ENCODE measurements at places on chromosomes 1 and 21.

- DNase-seq: no peak
Measured at GRCh38 chr1:206816390-206817287, 44.3 kb upstream of the IL10 start.

DNA sequence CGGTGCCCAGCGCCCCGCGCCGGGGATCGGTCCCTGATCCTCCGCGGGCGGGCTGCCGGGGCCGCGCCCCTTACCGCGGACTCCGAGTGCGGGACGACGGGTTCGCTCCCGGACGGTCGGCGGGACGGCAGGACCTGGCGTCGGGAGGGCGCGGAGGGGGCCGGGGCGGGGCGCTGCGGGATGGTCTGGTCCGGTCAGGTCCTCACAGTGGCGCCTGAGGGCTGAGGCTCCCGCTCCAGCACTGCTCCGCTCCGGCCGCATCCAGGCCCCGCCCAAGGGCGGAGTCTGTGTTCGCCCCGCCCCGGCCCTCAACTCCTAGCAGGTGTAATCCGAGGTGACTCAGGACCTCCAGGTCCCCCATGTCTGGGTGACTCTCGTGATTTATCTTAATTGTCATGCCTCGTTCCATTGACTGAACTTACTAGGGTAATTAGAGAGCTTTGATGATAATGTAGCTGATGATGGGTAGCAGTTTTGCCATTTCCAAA, at the start of gene RAB3B:
Gene RAB3B (minus strand): TSS at position 223 of the 488 bp plus-strand sequence. CDS start 13,583 bp downstream, outside the sequence.
- peak; percentile 40 for DNase-seq

DNA sequence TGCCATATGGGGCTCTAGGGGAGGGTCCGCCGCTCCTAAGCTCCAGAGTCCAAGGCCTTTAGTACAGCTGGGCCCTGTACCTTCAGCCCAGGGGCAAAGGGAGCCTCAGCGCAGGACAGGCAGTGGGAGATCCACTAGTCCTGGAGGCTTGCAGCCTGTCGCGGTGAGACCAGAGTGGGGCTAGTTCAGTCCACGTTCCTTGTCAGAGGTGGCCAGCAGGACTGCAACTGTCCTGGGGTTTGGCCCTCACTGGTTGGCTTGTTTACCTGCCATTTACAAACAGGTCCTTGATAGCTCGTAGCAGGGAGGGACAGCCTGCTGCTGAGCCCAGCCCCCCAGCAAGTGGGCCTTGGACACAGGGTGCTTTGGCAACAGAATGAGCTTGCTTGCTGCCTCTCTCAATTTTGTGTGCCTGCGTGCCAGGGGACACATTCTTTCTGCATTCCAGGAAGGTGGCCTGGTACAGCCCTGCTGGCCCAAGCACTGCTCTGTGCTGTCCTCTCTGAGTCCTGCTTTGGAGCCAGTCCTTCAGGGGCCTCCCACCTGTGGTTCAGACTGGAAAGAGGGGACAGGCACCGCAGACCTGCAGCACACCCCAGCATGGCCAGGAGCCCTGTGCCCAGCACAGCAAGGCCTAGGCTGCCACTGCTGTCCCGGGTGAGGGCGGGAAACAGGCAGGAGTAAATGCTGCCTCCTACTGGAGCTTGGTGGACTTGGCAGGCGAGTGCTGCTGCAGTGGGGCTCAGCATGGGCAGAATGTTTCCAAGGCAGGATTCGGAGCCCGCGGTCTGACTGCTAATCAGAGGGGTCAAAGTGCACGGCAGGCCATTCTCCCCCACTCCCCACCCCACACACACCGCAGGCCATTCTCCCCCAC, 15.2 kb downstream of the H6PD start:
- no peak for DNase-seq

DNA sequence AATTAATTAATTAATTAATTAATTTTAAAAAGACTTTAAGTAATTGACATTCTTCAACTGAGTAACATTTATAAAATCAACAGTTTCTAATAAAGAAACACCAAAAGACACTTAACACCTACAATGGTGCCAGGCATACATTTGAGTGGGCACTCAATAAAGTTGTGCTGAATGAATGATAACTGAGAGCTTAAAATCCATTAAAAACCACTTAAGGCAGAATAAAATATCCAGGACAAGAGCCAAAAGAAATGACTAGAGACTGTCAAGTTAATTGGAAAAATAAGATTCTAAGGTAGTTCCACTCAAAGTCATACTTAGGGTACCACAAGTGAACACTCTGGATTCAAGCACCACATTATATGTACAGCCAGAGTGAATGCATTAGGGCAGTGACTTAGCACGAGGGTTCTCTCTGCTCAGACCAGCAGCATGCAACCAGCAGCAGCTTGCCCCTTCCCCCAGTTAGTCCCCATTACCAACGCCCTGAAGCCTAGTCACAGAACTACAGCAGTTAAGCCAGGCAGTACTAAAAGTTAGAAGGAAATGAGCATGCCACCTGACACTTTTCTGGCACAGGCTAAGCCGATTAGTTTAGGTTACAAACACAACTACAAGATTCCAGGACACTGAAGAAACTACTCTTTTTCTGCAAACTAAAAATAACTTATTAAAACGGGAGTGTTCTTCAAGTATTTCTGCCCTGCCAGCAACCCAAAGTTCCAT, 46.5 kb downstream of the LUZP1 start:
- no peak for DNase-seq

DNA sequence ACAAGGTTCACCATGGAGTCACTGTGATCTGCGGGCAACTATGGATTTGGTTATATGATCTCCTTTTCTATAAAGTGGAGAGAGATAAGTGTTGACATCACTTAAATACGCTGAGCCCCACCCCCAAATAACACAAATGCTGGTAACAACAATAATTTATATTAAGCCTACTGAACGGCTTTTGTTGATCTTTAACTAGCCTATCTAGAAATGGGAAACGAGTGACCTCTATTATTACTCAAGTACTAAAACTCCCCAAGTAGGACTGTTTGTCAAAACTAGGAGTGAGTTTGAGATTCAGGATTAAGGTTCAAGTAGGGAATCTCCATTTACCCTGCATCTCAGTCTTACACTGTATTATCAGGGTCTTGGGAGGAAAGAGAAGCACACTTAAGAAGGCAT, 52.2 kb downstream of the MAP3K7CL start:
- no peak for DNase-seq

GRCh38 chr1:113875714-113876113, 4.2 kb upstream of the PTPN22 start:
- no peak for DNase-seq

DNA sequence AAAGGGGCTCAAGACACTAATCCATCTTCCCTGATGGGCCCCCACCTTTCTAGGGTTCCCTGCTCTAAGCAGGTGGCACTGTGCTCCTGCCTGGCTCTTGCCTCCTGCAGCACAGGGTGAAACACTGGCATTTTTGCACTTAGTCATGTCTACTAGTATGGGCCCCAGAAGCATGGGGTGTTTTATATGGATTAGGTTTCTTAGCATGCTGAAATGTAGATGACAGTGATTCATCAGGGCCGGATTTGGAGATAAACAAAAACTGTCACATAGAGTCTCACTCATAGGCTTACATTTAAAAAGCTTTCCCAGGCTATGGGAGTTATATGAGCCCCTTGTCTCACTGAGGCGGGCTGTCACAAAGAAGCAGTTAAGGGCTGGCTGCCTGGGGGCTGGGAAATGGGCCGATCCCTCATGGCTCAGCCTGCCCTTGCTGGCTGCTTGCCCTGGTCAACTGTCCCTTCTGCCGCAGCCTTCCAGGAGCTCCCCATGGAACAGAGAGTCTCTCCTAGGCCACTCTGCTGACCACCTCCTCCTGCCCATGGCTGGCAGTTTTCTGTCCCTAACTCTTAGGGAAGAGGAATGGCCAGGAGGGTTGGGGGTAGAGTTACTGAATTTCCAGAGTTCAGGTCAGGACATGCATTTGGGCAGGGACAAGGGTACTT, 6.5 kb downstream of the GALNT2 start:
- DNase-seq: no peak

GRCh38 chr1:183000167-183000962, 22.9 kb upstream of the LAMC1 start:
- no peak for DNase-seq

DNA sequence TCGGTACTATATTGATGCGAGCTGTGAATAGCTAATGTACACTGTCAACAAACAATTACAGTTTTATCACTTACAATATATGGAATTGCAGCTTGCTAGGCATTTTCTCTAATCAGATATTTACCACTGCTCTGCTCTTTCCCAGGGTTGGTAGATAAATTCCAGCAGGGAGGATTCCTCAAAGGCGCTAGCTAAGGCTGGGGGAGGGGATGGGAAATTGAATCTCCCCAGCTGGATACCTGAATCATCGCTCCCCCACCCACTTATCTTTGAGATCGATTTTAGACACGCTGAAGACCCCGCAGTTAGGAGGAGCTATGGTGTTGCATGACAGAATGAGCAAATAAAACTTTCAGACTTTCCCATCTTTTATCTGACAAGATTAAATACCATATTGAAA, 127.2 kb downstream of the CSMD2 start:
- no peak for DNase-seq

GRCh38 chr21:46040707-46041106, 57.2 kb upstream of the COL6A2 start:
- no peak for DNase-seq

- no peak for DNase-seq
Measured at GRCh38 chr1:230849451-230850224, 18.7 kb downstream of the C1orf198 start.

DNA sequence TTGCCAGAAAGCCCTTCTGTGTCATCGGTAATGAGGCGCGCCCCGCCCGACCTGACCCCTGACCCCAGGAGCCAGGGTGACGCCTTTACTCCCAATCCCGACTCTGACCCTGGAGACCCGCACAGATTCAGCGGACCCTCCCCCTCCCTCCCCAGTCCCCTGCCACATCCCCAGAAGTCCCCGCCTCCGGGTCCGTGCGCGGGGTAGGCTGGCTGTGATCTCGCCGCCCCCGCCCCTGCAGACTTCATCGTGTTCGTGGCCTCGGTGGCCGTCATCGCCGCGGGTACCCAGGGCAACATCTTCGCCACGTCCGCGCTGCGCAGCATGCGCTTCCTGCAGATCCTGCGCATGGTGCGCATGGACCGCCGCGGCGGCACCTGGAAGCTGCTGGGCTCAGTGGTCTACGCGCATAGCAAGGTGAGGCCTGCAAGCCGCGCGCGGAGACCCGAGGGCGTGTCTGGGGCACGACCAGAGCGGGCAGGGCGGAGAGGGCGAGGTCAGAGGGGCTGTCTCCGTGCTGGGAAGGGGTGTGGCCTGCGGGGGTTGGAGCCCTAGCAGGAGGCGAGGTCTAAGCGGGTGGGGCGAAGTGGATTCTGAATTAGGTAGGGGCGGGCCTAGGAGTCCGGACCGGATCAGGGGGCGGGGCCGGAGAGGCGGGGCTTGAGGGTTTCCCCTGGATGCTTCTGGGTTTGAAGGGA, 34.8 kb downstream of the KCNQ4 start:
- DNase-seq: peak; percentile 84

GRCh38 chr1:167669209-167670124, 39.4 kb downstream of the RCSD1 start:
- no peak for DNase-seq

DNA sequence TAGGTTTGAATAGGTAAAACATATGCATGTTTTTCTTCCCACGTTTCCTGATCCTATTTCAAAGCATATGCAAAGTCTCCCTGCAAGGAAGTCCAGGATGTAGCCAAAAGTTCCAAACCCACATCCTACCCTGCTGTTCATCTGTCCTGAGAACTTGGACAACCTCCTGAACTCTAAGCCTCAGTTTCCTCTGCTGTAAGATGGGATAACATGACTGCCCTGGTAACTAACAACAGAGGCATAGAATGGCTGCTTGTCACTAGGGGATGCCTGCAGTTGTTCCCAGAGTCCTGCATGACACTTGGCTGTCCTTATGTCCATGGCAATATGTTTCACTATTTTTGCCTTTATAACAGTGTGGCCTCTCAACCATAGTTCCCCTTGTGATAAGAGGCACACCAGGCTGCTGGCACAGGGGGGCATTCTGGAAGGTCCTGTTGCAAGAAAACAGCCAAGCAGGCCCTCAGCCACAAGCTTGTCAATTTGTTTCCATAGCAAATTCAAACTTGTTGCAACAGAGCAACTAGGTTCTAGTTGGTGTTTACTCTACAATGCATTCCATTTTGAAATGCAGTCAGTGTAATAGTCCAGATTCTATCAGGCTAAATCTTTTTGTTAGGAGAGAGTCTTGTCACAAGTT, 1.5 kb upstream of the HDGF start:
- DNase-seq: no peak

- DNase-seq: no peak
Measured at GRCh38 chr1:230592848-230593414, 49.4 kb upstream of the COG2 start.

DNA sequence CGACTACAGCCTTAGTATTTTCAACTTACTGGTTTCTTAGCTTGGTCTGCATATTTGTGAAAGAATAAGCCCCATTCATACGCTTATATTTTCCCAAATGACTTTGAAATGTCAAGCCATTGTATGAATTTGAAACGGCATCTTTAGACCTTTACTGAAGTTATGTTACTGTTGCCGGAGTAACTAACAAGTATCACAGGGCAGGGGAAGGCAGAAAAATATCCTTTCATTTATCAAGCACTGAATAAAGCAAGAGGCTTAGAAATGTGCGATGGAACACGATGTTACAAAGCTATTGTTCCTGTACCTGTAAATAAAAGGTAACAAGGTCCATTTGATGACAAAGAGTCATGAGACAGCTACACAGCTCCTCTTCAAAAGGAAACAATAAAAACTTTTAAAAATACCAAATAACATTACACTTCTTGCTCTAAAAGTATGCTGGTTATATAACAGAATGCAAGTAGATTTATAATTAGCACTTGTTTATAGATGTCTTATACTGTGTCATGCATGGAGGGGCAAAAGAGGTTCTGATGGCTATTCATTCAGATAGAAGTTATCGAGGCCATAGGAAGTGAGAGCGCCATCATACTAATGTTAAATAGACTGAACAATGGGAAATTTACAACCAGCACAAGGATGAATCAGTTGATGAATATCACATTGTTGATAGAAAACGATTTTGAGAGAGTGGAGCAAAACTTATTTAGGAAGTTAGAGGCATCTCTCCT, 322.6 kb downstream of the RGS7 start:
- DNase-seq: no peak

- DNase-seq: no peak
Measured at GRCh38 chr1:106907795-106908194, 148.7 kb upstream of the PRMT6 start.

DNA sequence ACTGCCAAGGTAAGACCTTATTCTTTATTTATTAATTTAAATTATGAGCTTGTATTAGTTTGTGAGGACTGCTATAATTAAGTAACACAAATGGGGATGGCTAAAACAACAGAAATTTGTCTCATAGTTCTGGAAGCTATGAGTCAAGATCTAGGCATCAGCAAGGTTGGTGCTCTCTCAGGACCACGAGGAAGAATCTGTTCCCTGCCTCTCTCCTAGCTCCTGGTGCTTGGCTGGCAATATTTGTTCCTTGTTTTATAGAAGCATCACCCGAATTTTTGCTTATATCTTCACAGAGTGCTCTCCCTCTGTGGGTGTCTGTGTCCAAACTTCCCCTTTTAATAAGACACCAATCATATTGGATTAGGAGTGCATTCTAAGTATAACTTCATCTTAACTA, 41.4 kb upstream of the CCDC190 start:
- no peak for DNase-seq

GRCh38 chr1:17053685-17054410, at the start of gene SDHB:
Gene SDHB (minus strand): TSS chr1:17054032. CDS start chr1:17054019, 13 bp downstream.
- peak; percentile 96 for DNase-seq

All from T-helper 22 cell (primary cell).